ENCODE measurements at places on chromosomes 2 and 18.

GRCh38 chr2:211981451-211981850 is 557.2 kb downstream of the ERBB4 start:
- DNase-seq = no peak

- no peak for DNase-seq
These were observed 687.8 kb upstream of the DDX18 start for GRCh38 chr2:117126656-117127055.

GRCh38 chr2:240123821-240124650 is 12.1 kb downstream of the COPS9 start:
- no peak for DNase-seq

DNA sequence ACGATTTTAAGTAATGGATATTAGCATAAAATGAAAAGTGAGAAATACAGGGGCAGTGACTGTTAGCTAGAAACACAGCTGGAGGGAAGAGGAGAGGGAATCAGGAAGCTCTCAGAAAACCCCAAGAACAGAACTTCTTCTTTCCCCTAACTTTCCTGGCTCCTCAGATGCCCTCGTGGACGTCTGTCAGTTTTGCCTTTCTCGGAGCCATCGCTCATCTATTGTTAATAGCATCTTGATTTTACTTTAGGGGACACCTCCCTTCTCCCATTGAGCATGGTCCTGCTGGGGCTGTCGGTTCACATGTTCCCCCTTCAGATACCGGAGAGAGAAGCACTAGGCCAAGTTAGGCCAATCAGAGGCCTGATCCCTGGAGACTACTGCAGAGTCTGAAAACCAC is 2.3 kb upstream of the PLEK start:
- DNase-seq = no peak

- peak; percentile 99 for DNase-seq
These were observed 26.8 kb downstream of the SERPINB4 start for GRCh38 chr18:63617049-63617914.

- no peak for DNase-seq
These were observed 637.8 kb upstream of the CHAC2 start for GRCh38 chr2:53129851-53130250.

- no peak for DNase-seq
These were observed 174.2 kb downstream of the SOCS6 start for GRCh38 chr18:70463085-70463484.
